ENCODE measurements at places on chromosomes 7 and 10. TPM values are rescaled to one million over a fixed set of nuclear protein-coding genes. Genes with fewer than 3 reads are reported as not detected.
A peak's percentile ranks its signal among the peaks of the same experiment; 100 is the strongest.

- DNase-seq, result no peak
These were observed 97.9 kb upstream of the KLF14 start for GRCh38 chr7:130831817-130832481.

DNA sequence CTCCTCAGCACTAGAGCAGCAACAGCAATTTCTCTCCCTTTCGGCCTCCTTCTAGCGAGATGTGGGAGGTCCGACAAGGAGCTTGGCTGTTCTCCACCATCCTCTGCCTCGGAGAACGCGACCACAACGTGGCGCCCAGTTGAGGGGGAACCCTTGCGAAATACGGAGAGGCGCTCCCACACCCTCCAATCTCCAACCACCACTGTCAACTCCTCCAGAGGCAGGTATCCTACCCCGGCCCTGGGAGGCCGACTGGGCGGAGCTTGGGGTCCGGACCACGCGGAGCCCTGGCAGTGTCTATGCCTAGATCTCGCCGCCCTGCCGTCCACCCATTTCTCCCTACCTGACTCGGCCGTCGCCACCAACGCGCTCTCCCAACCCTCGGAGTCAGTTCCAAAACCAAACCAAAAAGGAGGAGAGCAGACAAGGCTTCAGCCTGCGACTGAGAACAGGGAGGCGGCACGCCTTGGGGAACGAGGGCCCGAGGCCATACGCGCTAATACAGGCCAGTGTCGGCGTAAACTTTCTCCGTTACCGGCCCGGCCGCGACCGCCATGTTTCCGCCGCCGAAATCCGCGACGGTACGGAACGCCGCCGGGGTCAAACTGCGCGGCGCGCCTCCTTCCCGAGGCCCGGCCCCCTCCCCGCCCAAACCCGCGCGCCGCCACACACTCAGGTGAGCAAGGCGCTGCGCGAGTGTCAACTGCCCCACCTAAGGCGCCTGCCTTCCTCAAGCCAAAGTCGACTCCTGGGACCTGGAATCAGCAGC lies at the start of gene TMEM168:
TMEM168 (minus strand) TSS at position 577 of the 769 bp plus-strand sequence. CDS start 5,568 bp downstream, outside the sequence.
- peak; percentile 86 for DNase-seq

- no peak for DNase-seq
These were observed 214.7 kb downstream of the ELFN1 start for GRCh38 chr7:1884583-1885350.

NXPH1 gene
- total RNA-seq, result not detected

NEURL1 gene
- total RNA-seq, result 1.3 TPM

DNA sequence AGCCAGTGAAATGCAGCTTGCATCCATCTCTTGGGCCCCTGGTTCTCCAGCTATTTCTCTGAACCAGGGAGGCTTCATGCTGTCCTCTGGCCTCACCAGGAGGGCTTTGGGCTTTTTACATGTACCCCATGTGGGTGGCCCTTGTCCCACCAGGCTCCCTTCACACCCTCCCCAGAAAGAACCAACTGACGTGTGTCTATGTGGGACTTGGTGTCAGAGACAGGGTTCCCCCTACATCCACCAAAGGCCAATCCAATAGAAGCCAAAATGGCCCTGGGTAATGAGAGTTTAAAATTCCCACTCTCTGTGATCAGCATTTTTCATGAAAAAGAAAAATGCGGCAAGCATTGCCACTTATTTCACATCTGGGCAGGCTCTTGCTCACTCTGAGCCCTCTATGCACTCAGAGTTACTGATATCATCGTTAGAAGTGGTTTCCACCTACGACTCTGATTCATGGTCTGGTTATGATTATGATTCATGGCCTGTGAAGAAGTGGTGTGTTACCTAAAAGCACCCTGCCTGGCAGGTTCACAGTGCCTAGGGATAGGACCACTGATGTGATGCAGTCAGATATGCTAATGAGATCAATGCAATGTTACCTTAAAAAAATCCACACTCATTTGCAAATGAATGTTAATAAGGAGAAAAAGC lies 133.5 kb downstream of the BUB3 start:
- no peak for DNase-seq

- DNase-seq, result no peak
These were observed 49.0 kb upstream of the LYZL1 start for GRCh38 chr10:29239569-29240472.

ST8SIA6 gene
- 0.33 TPM for total RNA-seq

DNA sequence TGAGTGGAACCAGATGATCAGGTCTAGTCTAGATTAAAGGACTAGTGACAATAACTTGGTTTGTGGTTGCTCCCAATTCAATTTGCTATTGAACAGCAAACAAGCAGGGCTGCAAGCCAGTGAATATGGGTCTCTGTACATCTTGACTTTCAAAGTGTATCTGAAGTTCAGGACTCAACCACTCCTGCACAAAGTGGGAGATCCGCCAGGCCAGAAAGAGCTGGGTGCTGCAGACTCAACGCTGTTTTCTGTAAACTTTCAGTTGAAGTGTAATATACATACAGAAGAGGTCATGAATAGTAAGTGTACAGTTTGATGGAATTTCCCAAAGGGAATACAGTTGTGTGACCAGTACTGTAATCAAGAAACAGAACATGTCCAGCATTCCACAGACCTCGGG lies 416.6 kb downstream of the RPS24 start:
- no peak for DNase-seq

Measured in naive thymus-derived CD8-positive, alpha-beta T cell (primary cell).